Effector memory CD8-positive, alpha-beta T cell (primary cell): ENCODE measurements at places on chromosomes 4 and X.

DNA sequence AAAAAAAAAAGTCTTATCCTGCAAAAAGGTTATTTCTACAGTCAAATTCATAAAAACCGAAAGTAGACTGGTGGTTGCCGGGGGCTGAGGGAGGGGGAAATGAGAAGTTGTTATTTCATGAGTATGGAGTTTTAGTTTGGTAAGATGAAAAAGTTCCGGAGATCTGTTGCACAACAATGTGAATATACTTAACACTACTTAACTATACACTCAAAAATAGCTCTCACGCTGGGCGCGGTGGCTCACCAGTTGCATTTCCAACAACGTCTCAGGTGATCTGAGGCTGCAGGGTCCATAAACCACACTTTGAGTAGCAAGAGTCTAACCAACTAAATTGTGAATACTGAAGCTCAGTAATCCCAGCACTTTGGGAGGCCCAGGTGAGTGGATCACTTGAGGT lies 52.4 kb downstream of the ANOS1 start:
- DNase-seq, result no peak

DNA sequence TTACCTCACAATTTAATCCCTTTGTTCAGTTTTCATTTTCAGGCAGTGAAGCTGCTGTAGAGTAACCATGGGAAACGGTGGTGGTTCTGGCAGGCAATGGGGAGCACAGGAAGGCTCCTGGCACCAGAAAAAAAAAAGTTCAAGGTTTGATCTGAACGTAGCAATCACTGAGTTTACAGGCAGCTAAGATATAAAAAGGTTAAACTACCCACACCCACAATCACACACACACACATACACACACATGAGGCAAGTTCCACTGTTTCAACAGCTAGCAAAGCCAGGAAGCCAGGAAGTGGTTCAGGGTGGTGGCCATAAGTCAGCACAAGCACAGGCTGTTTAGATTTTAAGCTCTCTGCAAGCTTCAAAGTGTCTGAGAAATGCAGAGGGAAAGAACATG lies at the start of gene SULT1B1:
Gene SULT1B1, minus strand, starts transcription at position 166 of the 400 bp plus-strand sequence. CDS start 5,403 bp downstream, outside the sequence.
- no peak for DNase-seq

DNA sequence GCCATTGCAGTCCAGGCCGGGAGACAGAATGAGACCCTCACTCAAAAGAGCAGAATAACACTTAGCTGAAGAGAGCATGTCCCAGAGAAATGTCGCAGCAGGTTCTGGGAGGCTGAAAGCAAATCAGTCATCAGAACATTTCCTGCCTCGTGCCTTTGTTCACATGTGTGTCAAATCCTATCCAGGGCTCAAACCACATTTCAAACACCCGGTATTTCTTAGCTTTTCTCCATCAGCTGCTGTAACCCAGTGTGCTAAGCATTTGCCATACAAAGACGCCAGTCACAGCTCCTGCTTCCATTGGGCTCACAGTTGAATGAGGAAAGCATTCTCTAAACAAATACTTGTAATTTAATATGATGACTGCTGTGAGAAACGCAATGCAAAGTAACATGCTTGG lies 6.0 kb downstream of the PALLD start:
- DNase-seq, result no peak

GRCh38 chr4:40940756-40941155 lies 191.0 kb downstream of the NSUN7 start:
- DNase-seq, result no peak
